Hepatocyte (in vitro differentiated cells): ENCODE measurements at places on chromosomes 12 and 14.

GRCh38 chr12:5076761-5077160 lies 33.1 kb downstream of the KCNA5 start:
- peaks cover 10% of the 10 kb centered on the region for H3K27me3 ChIP-seq
- no peak for DNase-seq
- no peak overlapping the region for H3K4me3 ChIP-seq
- no peaks in the 10 kb centered on the region for H3K4me1 ChIP-seq
- H3K27ac ChIP-seq: no peak overlapping the region

DNA sequence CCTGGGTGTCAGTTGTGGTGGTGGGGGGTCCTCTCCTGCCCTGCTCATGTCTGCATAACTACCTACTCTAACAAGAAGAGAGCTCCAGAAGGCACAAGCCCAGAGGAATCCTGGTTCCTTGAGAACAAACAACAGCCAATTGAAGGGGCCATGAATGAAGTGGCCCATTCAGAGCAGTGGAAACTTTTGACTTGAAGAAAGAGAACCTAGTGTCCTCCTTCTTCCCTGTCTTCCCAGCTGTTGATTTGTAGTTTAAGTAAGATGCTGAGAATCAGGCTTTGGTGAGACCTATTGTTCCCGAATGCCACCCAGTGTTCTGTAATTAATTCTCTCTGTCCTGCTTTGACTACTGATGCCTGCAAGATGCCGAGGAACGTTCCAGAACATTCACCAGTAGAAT lies 79.2 kb downstream of the C14orf132 start:
- H3K36me3 ChIP-seq: no peaks in the 10 kb centered on the region
- H3K4me3 ChIP-seq: no peak overlapping the region
- H3K27me3 ChIP-seq: no peaks in the 10 kb centered on the region

DNA sequence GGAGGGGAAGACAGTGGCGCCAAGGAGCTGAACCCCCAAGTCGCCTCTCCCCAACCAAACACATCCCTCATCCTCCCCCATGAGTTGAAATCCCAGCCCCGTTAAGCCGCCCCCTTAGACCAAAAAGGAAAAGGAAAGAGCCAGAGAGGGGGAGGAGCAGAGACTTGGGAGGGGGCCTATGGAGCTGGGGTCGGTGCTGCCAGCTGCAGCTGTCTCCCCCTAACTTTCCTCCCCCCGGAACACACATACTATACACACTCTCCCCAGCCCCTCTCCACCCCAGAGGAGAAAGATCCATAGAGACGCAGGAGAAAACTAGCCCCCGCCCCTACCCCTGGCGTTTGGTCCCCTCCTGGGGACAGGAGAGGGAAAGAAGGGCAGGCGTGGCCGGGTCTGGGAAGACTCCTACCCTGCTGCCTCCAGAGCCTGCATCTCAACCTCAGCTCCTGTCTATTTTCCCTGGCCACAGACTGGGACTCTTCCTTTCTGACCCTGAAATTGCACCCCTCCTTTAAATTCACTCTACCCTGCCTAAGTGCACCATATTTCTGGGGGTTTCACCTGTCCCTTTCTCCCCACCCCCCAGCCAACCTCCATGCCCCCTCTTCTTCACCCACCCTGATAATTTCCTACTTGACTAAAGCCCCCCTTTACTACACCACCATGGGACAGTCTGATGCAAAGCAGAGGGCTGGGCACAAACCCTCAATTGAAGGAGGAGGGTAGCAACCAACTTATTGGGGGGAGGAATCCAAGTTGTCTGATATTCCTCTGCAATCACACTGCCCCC lies 1.7 kb upstream of the HOXC9 start:
- H3K36me3 ChIP-seq: no peaks in the 10 kb centered on the region
- no peak overlapping the region for H3K27ac ChIP-seq
- no peak for DNase-seq
- no peak overlapping the region for H3K4me3 ChIP-seq
- peaks cover 30% of the 10 kb centered on the region for H3K4me1 ChIP-seq

DNA sequence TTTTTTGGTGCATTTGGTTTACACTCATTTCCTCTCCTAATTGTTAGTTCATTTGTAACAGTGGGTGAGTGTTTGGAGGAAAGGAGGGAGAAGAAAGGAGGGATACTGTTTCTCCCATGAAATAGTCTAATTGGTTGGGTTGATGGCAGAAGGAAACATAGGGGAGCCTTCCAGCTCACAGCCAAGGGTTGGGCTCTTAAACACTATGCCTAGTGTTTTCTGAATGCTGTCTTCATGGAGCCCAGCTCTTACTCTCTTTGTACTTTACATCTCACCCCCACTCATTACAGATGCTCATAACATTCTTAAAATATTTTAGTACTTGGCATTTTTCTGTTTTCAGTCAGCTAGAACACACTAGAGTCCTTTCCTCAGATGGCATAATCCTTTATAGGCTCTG lies 38.2 kb downstream of the BAZ2A start:
- no peaks in the 10 kb centered on the region for H3K27me3 ChIP-seq
- no peak overlapping the region for H3K27ac ChIP-seq
- DNase-seq: no peak

GRCh38 chr12:109927622-109928021 lies 27.5 kb downstream of the TCHP start:
- peak; percentile 53 for DNase-seq
- H3K27ac ChIP-seq: no peak overlapping the region
- no peak overlapping the region for H3K4me3 ChIP-seq
- peaks cover 7% of the 10 kb centered on the region for H3K4me1 ChIP-seq
- no peaks in the 10 kb centered on the region for H3K36me3 ChIP-seq
- H3K27me3 ChIP-seq: no peaks in the 10 kb centered on the region

- H3K27ac ChIP-seq: peak overlapping the region; percentile 93
- peak; percentile 5 for DNase-seq
- no peaks in the 10 kb centered on the region for H3K27me3 ChIP-seq
- peaks cover 21% of the 10 kb centered on the region for H3K4me1 ChIP-seq
- no peak overlapping the region for H3K4me3 ChIP-seq
- H3K36me3 ChIP-seq: no peaks in the 10 kb centered on the region
Observed at GRCh38 chr12:6384499-6385436, 806 bp downstream of the LTBR start.
